ENCODE measurements at places on chromosomes 12 and 14. TPM values are rescaled to one million over a fixed set of nuclear protein-coding genes. Genes with fewer than 3 reads are reported as not detected.

Gene NOVA1
- 13.1 TPM for total RNA-seq

GRCh38 chr14:93072659-93073357 lies 42.9 kb downstream of the ITPK1 start:
- H3K27ac ChIP-seq = peak overlapping the region; percentile 80
- no peak overlapping the region for H3K4me3 ChIP-seq
- no peak for DNase-seq
- H3K27me3 ChIP-seq = no peaks in the 10 kb centered on the region

DNA sequence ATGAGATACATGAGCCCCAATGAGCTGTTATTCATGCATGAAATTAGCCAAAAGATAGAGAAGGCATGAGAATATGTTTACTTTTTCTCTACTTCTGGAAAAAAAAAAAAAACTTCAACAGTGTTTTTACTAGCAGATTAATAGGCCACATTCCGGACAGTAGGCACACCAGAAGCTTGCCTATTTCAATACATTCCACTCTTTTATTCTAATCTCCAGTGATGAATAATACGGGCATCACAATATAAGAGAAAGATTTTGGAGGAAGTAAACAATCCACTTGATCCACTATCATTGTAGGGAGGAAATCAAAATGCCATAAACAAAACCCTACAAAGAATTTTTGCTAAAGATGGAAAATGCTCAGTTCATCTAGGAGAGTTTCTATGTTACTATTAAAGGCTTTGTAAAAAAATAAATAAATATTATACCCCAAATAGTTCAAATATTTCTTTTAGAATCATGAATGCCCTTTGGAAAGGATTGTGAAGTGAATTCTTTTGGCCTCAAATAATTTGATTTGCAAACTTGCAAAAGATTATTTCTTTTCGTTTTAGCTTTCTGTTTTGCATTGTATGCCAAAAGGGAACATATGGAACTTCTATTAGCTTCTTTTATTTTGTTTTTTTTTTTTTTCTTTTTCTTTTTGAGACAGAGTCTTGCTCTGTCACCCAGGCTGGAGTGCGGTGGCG lies 232.6 kb downstream of the EPS8 start:
- H3K27me3 ChIP-seq = no peaks in the 10 kb centered on the region
- H3K4me3 ChIP-seq = no peak overlapping the region
- DNase-seq = no peak
- H3K36me3 ChIP-seq = no peaks in the 10 kb centered on the region

DNA sequence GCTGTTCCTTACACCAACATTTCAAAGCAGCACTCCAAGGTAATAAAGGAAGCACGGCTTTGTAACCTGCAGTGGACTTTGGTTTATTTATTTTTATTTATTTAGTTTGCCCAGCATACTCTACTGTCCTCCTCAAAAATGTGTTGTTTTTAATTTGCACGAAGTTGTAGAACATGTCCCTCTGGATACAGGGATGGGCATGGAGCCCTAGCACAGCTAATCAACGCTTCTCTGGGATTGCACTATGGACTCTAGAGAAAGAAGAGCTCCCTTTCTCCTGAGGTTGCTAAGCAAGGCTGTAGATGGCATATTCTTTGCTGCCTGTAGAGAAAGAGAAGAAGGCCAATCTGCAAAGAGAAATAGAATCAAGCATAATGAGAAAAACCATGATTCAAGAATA lies 5.9 kb upstream of the ANAPC5 start:
- H3K27me3 ChIP-seq = no peaks in the 10 kb centered on the region
- H3K36me3 ChIP-seq = no peaks in the 10 kb centered on the region
- no peaks in the 10 kb centered on the region for H3K4me1 ChIP-seq
- DNase-seq = no peak
- no peak overlapping the region for H3K4me3 ChIP-seq

Gene ALX1
- total RNA-seq = not detected

DNA sequence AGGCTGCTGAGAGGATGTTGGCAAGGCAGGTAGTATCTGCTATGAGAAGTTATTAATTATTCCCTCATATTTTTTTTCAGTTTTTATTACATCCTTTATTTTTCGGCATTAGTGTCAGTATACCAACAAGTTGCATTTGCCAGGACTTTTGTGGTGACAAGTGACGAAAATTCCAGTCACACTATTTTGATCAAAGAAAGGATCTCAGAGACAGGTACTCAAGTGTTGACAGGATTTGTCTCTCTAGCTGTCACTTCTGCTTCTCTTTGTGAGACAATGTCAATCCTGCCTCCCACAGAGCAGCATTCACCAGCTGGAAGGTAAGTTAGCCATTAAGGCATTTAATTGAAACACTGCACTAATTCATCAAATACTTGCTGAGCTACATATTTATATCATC lies 18.0 kb upstream of the IFNG start:
- no peaks in the 10 kb centered on the region for H3K4me1 ChIP-seq
- no peak overlapping the region for H3K27ac ChIP-seq
- H3K27me3 ChIP-seq = no peaks in the 10 kb centered on the region
- H3K4me3 ChIP-seq = no peak overlapping the region
- H3K36me3 ChIP-seq = no peaks in the 10 kb centered on the region

Gene PRR4
- total RNA-seq = not detected

DNA sequence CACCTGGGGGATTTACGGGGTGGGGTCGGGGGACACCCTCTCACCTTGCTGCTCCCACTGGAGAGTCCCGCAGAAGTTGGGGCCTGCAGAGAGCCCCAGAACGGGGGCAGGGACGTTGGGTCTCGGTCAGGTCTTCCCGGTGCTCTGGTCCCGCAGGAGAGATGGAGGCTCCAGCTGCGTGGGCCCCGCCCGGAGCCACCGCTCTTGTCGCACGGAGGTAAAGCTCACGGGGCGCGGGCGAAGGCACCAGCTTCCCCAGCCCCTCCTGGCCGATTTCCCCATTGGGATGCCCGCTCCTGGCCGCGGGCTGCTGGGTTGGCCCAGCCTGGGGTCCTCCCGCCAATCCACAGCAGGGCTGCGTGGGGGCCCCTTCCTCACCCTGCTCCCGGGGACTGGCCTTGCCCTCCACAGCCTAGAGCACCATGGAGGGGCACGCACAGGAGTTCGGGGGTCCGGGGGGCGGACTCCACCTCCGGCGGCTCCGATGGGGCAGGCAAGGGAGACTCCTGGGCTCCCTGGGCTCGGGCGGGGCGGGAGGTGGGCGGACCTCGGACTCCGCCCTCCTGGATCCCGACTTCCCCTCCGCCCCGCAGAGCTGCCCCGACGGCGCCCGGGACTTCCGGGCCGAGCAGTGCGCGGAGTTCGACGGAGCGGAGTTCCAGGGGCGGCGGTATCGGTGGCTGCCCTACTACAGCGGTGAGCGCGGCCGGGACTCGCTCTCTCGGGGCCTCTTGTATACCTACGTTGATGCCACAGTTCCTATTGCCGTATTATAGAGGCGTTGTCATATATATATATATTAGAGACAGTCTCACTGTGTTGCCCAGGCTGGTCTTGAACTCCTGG lies 8.4 kb downstream of the PAPLN start:
- peak overlapping the region; percentile 32 for H3K4me3 ChIP-seq
- no peak for DNase-seq
- peak overlapping the region; percentile 19 for H3K27ac ChIP-seq
- H3K27me3 ChIP-seq = no peaks in the 10 kb centered on the region
- H3K36me3 ChIP-seq = no peaks in the 10 kb centered on the region
- H3K4me1 ChIP-seq = no peaks in the 10 kb centered on the region

GRCh38 chr12:90122681-90123080 lies 414.0 kb upstream of the ATP2B1 start:
- H3K27me3 ChIP-seq = no peaks in the 10 kb centered on the region
- no peak overlapping the region for H3K4me3 ChIP-seq
- H3K27ac ChIP-seq = no peak overlapping the region
- no peaks in the 10 kb centered on the region for H3K36me3 ChIP-seq
- H3K4me1 ChIP-seq = no peaks in the 10 kb centered on the region
- no peak for DNase-seq

GRCh38 chr12:14802721-14803010 lies 612 bp downstream of the WBP11 start:
- no peaks in the 10 kb centered on the region for H3K4me1 ChIP-seq
- no peak for DNase-seq
- H3K4me3 ChIP-seq = peak overlapping the region; percentile 96
- peak overlapping the region; percentile 92 for H3K27ac ChIP-seq
- no peaks in the 10 kb centered on the region for H3K36me3 ChIP-seq
- no peaks in the 10 kb centered on the region for H3K27me3 ChIP-seq

Gene KRT78
- total RNA-seq = not detected

DNA sequence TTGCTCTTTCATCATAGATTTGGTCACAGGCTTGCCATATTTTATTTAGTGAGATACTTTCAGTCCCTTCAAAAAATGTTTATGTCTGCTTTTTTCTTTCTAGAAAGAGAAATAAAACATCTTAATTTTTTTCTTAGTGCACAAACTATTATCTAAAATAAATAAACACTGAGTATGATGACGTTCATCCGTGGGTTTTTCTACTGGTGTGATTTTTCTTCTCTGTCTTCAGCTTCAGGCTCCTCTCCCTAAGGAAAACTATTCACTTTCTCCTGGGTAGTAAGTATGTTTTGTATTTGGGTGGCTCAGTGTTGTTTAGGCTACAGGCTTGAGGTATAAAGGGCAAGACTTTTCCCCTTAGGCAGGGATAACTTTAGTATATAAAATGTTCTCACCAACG lies 154.7 kb downstream of the DACT1 start:
- H3K36me3 ChIP-seq = no peaks in the 10 kb centered on the region
- H3K4me3 ChIP-seq = no peak overlapping the region
- no peak overlapping the region for H3K27ac ChIP-seq
- no peaks in the 10 kb centered on the region for H3K4me1 ChIP-seq
- DNase-seq = no peak
- H3K27me3 ChIP-seq = no peaks in the 10 kb centered on the region
